Left ventricle myocardium superior (tissue), 1 donor: ENCODE measurements at places on chromosomes 6 and 20. TPM values are rescaled to one million over a fixed set of nuclear protein-coding genes. Genes with fewer than 3 reads are reported as not detected.

DNA sequence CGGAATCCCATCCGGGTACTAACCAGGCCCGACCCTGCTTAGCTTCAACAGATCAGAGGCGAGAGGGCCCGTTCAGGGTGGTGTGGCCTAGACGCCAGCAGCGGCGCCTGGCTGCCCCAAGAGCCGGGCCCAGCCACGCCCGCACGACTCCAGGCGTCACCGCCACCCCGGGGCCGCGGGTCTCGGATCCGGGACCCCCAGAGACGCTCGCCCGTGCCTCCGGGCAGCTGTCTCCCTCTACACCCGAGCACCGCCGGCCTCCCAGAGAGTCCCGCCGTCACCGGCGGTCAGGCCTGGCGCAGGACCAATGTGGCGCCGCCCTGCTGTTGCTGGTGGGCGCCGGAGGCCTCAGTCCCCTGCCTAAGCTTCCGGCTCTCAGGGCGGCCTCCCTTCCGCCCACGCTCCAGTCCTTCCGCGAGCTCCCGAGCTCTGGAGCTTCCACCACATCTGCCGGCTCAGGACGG lies 441.2 kb upstream of the DEFB115 start:
- DNase-seq, result peak; percentile 51

- DNase-seq, result no peak
These were observed 29.7 kb downstream of the GJA1 start for GRCh38 chr6:121465101-121465500.

Gene OR2J1
- total RNA-seq, result not detected

Gene HCRTR2
- total RNA-seq, result not detected

Gene TXLNB
- 133 TPM for total RNA-seq

DNA sequence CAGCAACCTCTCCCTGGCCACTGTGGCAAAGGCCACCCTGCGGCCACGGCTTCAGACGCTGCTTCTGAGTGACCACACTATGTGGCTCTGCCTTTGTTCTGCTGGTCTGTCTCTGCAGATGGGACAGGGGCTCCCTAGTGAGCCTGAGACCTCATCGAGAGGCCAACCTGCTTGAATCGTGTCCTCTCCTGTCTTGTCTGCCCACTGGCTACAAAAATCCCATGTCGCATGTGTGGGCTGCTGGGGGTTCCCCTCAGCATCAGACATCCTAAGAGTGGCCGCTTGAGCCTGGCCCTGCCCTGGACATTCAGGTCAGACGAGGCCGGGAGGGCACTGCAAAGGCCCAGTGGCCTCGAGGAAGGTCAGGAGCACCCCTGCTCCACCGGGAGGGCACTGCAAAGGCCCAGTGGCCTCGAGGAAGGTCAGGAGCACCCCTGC lies 222.9 kb downstream of the DLL1 start:
- peak; percentile 16 for DNase-seq
